ENCODE measurements at places on chromosomes 12 and 14.

DNA sequence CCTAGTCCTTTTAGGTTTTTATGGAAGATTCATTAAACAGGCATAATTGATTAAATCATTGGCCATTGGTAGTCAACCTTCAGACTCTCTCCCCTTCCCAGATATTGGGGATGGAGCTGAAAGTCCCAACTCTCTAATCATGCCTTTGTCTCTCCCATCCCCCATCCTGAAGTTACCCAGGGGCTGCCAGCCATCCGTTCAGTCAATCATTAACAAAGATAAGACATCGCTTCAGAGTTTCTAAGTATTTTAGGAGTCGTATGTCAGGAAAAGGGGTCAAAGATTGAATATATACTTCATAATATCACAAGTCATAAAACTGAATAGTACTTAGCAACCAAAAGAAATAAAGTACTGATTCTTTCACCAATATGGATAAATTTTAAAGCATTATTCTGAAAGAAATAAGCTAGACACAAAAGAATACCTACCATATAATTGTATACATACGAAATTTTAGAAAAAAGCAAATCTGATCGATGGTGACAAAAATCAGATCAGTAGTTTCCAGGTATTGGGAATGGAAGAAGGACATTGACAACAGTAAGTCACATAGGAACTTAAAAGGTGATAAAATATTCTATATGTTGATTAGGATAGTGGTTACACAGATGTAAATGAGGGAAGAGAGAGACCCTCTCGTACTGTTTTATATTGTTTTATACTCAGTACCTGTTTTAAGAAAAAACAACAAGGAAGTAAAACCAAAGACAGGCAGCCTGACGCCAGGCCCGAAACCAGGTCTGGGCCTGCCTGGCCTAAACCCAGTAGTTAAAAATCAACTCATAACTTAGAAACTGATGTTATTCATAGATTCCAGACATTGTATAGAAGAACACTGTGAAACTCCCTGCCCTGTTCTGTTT, 414.4 kb downstream of the DAD1 start:
- DNase-seq: no peak

- DNase-seq: no peak
Measured at GRCh38 chr12:92389466-92389865, 243.8 kb upstream of the BTG1 start.

GRCh38 chr14:76908834-76909233, 82.6 kb downstream of the LRRC74A start:
- DNase-seq: no peak

- no peak for DNase-seq
Measured at GRCh38 chr12:25822281-25822680, 136.2 kb upstream of the RASSF8 start.

GRCh38 chr12:115437061-115437567, 753.1 kb upstream of the TBX3 start:
- peak; percentile 36 for DNase-seq

DNA sequence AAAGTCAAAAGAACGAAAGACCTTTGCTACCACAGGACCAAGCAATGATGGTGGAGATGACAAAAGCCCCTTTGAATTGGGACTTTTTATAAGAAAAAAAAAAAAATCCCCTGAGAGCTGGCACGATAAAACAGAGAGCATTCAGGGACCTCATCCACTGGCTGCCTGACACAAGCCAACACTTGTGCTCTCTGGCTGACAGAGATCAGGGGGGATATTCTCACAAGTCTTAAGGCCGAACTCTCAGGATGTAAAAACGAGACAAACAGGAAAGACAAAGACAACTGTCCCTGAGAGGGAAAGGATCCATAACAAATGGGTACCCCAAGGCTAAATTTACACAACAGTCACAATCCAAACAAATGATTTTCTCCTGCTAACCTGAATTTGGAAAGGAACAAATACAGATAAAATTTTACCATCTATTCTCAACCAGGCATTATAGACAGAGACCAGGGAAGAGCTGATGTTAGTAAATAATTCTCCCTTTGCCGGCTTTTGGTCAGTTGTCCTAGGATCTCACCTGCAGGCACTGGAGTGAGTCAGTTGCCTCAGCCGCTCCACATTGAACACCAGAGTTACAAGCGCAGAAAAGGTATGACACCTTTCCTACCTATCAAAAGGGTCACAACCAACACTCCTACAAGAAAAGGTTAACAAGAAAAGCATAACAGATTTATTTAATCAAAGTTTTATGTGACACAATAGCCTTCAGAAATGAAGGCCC, 37.9 kb upstream of the GARIN6 start:
- peak; percentile 28 for DNase-seq

DNA sequence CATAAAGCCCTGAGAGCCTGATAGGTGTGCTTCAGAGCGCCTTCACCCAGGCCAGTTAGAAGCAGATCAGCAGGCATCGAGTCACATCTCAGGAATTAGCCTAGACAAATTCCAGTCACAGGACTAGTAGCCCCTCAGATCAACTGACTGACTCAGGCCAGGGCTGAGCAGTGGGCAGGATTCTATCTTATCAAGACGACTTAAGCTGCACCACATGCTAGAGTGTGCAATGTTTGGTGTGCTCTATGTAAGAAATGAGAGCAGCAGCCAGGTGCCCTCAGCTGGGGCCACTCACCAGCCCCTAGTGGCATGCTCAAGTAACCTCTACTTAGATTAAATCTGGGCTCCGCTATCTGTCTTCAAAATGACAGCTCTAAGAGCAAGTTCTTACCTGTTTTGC, 19.7 kb upstream of the NGB start:
- peak; percentile 36 for DNase-seq

- no peak for DNase-seq
Measured at GRCh38 chr14:34364201-34364600, 97.8 kb downstream of the SPTSSA start.

DNA sequence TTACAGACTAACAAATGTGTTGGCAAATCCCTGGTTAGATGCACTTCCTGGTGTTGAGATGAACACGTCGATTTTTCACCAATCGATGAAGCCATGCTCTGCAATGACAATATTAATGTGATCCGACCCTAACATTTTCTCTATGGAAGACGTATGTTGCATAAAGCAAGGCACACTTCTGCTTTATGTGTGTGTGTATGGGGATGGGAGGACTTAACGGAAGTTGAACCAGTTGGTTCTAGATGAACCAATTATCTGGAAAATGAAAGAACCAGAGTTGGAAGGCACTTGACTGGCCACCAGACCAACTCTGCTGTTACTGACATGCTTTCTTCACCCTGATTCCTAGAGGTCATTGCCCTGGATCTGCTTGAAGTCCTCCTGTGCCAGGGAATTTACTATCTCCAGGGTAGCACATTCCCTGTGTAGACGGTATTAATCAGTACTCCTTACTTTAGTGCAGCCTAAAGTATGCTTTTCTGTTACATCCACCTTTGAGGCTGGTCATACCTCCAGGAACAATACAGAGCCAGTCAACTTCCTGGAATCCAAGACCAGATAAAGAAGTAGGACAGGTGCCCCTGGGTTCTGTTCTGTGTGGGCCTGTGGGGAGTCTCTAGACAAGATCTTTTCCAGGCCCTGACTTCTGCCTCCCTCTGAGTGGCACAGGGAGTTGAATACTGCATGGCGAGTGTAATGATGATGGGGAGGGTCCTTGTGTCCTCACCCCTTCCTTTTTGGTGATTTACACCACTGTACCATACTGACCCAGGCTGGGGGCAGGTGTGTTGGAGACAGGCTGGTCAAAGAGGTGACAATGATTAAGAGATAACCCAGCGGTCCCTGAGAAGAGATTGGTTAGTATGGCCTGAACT, 4.1 kb downstream of the SDR39U1 start:
- no peak for DNase-seq

GRCh38 chr12:116561181-116561821, 2.1 kb downstream of the MAP1LC3B2 start:
- no peak for DNase-seq

DNA sequence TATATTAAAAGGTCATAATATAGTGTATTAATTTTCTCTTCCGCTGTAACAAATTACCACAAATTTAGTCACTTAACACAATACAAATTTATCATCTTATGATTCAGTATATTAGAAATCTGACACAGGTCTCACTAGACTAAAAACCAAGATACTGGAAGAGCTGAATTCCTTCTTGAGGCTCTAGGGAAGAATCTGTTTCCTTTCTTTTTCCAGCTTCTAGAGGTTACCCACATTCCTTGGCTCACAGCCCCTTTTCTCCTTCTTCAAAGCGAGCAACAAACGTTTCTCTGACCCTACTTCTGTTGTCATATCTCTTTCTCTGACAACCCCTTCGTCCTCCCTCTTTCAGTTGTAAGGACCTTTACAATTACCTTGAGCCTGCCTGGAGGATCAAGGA, 43.4 kb upstream of the AMN1 start:
- no peak for DNase-seq

- no peak for DNase-seq
Measured at GRCh38 chr12:20409607-20410377, 41.5 kb downstream of the PDE3A start.

DNA sequence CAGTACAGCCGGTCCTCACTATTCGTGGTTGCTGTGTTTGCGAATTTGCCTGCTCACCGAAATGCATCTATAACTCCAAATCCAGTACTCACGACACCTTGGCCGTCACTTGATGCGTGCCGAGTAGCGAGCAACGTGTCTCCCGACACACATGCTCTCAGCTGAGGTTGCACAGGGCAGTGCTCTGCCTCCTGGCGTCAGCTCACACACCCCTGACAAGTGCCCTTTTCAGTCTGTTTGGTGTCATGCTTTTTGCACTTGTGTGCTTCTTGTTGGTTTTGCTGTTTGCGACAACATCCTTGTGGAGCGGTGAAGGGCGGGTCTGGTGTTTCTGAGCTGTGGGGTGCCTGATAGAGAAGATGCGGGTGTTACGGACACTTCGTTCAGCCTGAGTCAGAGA, 110.4 kb upstream of the RFLNA start:
- no peak for DNase-seq

GRCh38 chr14:104929268-104930230, 4.9 kb downstream of the PLD4 start:
- no peak for DNase-seq

GRCh38 chr14:59803052-59803540, 67.5 kb downstream of the RTN1 start:
- no peak for DNase-seq

- no peak for DNase-seq
Measured at GRCh38 chr14:104072586-104072985, 12.9 kb upstream of the ASPG start.

GRCh38 chr12:109154451-109155438, 38.4 kb downstream of the ACACB start:
- peak; percentile 97 for DNase-seq

DNA sequence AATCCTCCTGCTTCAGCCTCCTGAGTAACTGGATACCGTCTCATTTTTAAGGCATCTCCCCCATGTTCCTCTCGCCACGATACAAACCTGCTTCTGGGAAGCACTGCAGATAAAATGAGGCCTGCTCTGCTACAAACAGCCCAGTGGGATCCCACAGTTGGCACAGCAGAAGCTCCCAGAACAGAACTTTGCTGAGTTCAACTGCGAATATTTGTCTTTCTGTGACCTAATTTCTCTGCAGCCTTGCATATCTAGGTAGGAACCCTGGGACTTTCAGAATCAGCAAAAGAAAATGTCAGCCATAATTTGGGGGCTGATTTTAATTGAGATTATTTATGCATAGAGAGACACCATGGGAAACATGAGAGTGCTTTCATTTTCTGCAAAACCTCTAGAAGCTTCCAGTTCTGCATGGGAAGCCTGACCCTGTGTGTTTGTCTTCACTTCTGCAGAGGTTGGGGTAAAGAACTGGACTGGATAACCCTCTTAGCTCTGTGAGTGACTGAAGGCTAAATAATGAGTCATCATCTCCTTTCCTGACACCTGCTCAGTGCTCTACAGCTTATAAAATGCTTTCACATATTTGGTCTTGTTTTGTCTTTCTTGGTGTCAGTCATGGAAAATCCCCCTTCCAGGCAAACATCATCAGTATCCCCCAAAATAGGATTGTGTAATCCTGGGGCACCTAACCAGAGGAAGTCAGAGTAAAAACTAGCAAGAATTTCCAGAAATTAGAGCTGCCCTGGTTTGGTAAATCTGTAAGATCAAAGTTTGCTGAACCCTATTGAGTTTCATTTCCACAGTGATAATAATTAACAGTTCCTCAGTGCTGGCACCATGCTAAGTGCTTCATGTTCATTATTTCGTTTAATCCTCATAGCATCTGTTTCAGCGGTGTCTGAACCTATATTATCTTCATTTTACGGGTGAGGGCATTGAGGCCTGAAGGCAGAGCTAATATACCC, 185.8 kb downstream of the SLC15A4 start:
- DNase-seq: no peak

- no peak for DNase-seq
Measured at GRCh38 chr12:52629281-52630007, 11.1 kb upstream of the KRT73 start.

- DNase-seq: no peak
Measured at GRCh38 chr12:123867141-123867540, 105.0 kb downstream of the DNAH10 start.

- DNase-seq: no peak
Measured at GRCh38 chr12:49195736-49196135, 6.9 kb upstream of the TUBA1A start.

DNA sequence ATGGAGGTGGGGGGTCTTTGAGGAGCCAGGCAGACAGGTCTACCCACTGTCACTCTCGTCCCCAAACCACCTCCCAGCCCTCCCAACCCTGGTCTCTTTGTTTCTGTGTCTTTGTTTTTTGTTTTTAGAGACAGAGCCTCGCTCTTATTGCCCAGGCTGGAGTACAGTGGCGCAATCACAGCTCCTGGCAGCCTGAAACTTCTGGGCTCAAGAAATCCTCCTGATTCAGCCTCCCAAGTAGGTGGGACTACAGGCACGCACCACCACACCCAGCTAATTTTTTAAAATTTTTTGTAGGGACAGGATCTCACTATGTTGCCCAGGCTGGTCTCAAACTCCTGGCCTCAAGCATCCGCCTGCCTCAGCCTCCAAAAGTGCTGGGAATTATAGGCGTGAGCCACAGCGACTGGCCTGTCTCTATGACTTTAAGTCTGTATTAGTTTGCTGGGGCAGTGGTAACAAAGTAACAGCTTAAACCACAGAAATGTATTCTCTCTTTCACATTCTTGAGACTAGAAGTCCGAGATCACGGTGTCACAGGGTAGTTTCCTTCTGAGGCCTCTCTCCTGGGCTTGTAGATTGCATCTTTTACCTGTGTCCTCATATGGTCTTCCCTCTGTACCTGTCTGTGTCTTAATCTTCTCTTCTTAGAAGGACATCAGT, 26.1 kb downstream of the DTX1 start:
- no peak for DNase-seq

GRCh38 chr14:23047751-23048693, 6.0 kb downstream of the PSMB11 start:
- DNase-seq: no peak

- no peak for DNase-seq
Measured at GRCh38 chr14:65478596-65478995, 66.1 kb downstream of the FUT8 start.

GRCh38 chr12:121795034-121795968, 1.8 kb upstream of the RHOF start:
- DNase-seq: peak; percentile 74
